ENCODE measurements at places on chromosomes 7 and 10.

DNA sequence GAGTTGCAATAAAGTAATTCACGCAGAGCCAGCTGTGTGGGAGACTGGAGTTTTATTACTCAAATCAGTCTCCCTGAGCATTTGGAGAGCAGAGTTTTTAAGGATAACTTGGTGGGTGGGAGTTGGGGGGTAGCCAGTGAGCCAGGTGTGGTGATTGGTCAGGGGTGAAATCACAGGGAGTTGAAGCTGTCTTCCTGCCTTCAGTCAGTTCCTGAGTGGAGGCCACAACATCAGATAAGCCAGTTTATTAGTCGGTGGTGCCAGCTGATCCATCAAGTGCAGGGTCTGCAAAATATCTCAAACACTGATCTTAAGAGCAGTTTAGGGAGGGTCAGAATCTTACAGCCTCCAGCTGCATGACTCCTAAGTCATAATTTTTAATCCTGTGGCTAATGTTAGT is 3.3 kb upstream of the CYP51A1 start:
- H3K4me1 ChIP-seq, result peaks cover 4% of the 10 kb centered on the region
- H3K4me3 ChIP-seq, result no peak overlapping the region
- no peak overlapping the region for H3K27ac ChIP-seq
- no peaks in the 10 kb centered on the region for H3K36me3 ChIP-seq
- H3K27me3 ChIP-seq, result no peaks in the 10 kb centered on the region
- no peak for DNase-seq

DNA sequence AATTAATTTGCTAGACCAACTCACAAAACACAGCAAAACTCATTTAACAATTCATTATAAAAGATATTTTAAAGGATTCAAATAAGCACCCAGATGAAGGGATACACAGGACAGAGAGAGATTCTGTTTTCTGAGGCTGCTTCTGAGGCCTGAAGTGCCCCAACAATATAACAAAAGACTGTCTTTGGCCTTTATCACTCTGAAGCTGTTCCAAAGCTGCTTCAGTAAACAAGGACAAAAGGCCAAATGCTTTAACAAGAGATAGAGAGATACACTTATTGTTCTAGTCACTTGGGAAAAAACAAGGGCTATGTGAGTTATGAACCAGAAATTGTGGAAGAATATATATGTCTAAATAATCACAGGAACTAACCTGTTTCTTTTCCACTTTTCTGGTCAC is 223.7 kb downstream of the CXCL12 start:
- no peak overlapping the region for H3K4me3 ChIP-seq
- no peak overlapping the region for H3K27ac ChIP-seq
- no peaks in the 10 kb centered on the region for H3K27me3 ChIP-seq
- DNase-seq, result no peak
- H3K4me1 ChIP-seq, result no peaks in the 10 kb centered on the region

GRCh38 chr7:29177963-29178600 is 16.5 kb upstream of the CHN2 start:
- peaks cover 11% of the 10 kb centered on the region for H3K4me1 ChIP-seq
- no peak overlapping the region for H3K4me3 ChIP-seq
- H3K27me3 ChIP-seq, result no peaks in the 10 kb centered on the region

DNA sequence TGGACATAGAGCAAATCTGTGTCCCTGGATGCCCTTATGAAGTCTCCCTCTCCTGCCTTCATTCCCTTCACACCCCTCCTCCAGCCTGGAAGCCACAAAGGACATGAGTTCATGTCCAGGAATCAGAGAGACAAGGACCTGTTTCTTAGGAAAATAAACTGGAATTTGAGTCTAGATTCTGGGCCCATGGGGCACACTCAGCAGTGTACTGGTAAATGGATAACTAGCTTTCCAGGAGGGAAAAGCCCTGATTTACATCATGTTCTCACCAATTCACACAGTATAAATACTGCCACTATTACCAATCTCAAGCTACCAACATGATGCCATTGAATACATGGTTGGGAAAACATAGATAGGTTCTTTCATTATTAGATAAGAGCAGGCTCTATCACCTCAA is 9.9 kb downstream of the FAM237B start:
- no peaks in the 10 kb centered on the region for H3K36me3 ChIP-seq
- no peak for DNase-seq
- H3K27me3 ChIP-seq, result no peaks in the 10 kb centered on the region
- H3K4me3 ChIP-seq, result no peak overlapping the region

DNA sequence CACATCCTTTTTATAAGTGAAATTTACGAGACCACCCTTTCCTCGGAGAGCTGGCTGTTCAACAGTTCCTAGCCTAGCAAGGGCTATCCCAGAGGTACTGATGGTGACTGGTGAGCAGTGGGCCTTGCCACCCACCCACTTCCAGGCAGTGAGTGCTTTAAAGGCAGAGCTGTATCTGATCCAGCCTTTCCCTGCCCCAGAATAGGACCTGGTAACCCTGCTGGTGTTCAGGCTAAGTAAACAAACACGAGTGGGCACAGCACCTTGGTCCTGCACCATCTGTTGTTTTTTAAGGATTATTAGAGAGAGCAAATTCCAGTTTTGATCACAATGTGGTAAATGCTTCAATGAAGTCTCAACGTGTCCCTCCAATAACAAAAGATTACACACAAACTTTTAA is 75.7 kb downstream of the COBL start:
- no peaks in the 10 kb centered on the region for H3K27me3 ChIP-seq
- no peak overlapping the region for H3K27ac ChIP-seq
- H3K36me3 ChIP-seq, result no peaks in the 10 kb centered on the region
- DNase-seq, result no peak
- no peak overlapping the region for H3K4me3 ChIP-seq
